Spinal cord (tissue), 10 donors: ENCODE measurements at places on chromosomes 12 and 14.
A peak's percentile ranks its signal among the peaks of the same experiment; 100 is the strongest.

GRCh38 chr12:16504200-16504599, 101.8 kb downstream of the LMO3 start:
- no peak for DNase-seq

DNA sequence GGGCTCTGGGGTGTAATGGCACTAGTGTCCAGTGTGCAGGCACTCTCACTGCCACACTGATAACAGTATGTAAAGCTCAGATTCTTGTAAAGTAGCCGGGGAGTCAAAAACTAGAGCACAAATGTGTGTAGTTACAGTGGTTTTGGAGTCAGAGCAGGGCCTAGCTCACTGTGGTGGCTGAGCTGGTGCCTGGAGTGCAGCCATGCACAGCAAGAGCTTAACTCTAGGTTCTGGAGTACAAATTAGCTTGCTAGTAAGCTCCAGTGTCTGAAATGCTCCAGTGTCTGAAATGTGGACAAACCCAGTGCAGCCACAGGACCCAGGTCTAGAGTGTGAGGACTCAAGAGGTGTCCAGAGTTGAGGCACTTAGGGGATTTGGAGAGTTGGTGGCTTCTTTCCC, 149.2 kb downstream of the MSRB3 start:
- no peak for DNase-seq

DNA sequence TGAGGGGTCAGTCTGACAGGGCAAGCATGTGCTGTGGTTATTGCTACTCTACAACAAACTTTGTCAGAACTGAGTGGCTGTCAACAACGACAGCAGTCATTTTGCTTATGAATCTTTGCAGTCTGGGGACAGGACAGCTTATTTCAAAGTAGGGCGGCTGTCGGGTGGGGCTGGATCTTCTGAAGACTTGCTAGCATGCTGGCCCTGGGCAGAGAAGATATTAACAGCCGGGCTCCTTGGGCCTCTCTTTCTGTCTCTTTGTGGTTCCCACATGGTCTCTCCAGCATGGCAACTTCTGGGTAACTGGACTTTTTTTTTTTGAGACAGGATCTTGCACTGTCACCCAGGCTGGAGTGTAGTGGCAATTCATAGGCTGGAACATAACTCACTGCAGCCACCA, 33.9 kb upstream of the ALDH2 start:
- no peak for DNase-seq

DNA sequence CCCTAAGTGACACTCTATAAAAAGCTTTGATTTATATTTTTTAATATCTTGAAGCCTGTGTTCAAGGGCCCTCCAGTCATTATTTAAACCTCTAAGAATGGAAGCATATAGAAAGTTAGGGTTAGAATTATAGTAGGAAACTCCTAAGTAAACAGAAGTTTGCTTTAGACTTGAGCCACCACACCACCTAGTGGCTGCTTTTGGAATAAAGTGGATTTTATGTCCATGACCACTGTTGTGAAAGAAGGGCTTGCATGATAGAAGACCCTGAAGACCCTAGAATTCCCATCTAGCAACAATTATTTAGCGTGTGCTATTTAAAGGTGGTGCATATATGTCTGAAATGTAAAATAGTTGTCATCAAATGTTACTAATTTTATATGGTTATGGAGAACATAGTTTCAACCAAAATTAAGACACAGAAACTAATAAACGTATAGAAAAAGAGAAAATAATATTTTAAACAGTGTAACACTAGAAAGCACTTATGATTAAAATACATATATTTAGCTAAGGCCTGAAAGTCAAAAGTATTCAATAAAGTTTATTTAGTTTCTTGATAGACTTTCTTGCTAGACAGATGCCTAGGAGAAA, 21.3 kb downstream of the LRRIQ1 start:
- DNase-seq: peak; percentile 12

- no peak for DNase-seq
Observed at GRCh38 chr12:78732481-78732880, 132.1 kb upstream of the SYT1 start.
